ENCODE measurements at places on chromosomes 3 and 15. TPM values are rescaled to one million over a fixed set of nuclear protein-coding genes. Genes with fewer than 3 reads are reported as not detected.

The INSYN1 gene
- 22.9 TPM for total RNA-seq

The GNAT1 gene
- not detected for total RNA-seq

The SEC11A gene
- total RNA-seq = 66.4 TPM

The GNAI2 gene
- 63.8 TPM for total RNA-seq

The LNP1 gene
- total RNA-seq = 7.9 TPM

The EPHB1 gene
- total RNA-seq = 25.0 TPM

The FGD5 gene
- 4.7 TPM for total RNA-seq

The PCYT1A gene
- total RNA-seq = 36.6 TPM

The KBTBD12 gene
- 1.5 TPM for total RNA-seq

The ADAMTS7 gene
- 25.9 TPM for total RNA-seq

The ITIH1 gene
- 0.18 TPM for total RNA-seq

The SPRED1 gene
- 55.0 TPM for total RNA-seq

The CDHR4 gene
- total RNA-seq = not detected

The RRP9 gene
- total RNA-seq = 7.7 TPM

Data from cerebellum (tissue), 4 donors.